ENCODE measurements at places on chromosomes 13 and 19.

GRCh38 chr13:110421061-110421460, 114.0 kb downstream of the COL4A2 start:
- no peak for DNase-seq

GRCh38 chr13:98825659-98826058, 73.2 kb upstream of the SLC15A1 start:
- no peak for DNase-seq

GRCh38 chr13:96540670-96541069, 450.8 kb downstream of the HS6ST3 start:
- no peak for DNase-seq

DNA sequence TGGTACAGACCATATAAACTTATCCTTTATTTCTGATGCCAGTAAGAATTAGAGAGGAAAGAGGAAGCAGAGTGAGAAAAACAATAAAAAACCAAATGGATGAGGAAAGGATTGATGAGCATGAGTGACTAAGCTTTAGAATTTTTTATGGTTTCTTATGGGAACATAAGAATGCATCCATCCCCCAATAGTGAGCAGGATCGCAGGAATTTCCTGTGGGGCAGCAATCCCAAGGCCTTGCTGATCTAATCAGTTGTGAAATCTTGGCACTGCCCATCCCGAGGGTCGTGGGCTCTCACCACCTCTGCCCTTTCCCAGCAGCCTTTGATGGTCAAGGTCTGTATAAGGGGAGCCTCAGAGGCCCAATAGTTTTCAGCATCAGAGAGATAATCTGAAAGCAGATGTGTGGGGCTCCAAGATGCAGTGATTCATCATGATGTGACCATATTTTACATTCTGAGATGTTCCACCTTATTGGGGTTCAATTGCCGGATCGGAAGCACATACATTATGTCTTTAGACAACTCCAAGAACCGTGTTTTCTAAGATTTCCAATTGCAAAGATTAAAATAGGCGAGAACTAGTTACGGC, 222.1 kb downstream of the DNAJC15 start:
- DNase-seq = no peak

DNA sequence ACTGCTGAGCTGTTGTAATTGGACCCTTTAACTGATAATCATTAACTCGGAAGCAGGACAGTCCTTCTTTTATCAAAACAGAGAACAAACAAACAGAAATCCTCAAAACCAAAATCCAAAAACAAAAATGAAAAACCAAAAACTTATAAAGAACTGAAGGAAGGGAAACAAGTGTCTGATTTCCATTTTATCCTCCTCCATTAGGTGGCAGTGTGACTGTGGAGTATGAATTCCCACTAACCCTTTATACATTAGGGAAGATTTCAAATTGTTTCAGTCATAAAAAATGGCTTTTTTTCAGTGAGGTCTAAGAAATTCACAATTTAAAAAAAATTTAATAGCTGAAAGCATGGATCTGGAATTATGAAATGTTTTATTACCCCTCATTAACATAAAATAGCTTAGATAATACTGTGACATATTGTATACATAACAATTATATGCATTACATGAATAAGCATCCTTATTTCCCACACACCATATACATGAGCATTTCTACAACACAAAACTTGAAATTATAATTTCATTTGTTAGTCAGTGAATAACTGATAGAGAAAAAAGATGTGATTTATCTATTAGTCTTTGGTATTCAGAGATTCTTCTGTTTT, 1074.3 kb upstream of the PCDH9 start:
- DNase-seq = no peak

- DNase-seq = peak; percentile 74
Observed at GRCh38 chr13:94323764-94324758, 155.4 kb downstream of the DCT start.

DNA sequence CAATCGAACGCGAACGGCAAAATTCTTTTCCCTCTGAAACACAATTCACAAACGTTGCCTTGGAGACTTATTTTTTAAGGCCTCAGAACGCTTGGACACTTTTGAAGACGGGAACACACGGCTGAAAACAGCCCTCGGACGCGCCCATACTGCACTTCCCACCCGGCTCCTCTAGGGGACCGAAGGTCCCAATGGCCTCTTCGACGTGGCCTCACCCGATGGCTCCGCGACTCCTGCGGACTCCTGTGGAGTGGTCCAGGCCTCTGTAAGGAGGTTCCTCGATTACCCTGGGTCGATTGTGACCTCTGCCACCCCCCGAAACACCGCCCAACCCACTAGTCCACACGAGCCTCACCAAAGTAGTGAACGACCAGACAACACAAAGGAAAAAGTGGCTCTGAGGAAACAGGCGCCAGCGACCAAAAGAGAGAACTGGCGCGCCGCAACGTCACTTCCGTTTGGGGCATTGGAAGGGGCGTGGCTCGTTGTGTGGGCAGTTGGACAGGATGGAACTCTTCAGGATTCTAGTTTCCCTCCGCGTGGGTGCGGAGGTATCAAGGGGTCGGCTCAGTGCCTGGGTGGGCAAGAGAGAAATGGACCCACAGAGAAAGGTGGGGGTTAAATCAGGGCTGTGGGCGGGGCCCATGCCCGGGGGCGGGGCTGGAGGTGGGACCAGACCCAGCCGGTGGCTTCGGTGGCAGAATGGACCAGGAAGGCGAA, at the start of gene ZNF560:
ZNF560 (minus strand) TSS at position 434 of the 720 bp plus-strand sequence. CDS start 23,303 bp downstream, outside the sequence.
- DNase-seq = no peak

DNA sequence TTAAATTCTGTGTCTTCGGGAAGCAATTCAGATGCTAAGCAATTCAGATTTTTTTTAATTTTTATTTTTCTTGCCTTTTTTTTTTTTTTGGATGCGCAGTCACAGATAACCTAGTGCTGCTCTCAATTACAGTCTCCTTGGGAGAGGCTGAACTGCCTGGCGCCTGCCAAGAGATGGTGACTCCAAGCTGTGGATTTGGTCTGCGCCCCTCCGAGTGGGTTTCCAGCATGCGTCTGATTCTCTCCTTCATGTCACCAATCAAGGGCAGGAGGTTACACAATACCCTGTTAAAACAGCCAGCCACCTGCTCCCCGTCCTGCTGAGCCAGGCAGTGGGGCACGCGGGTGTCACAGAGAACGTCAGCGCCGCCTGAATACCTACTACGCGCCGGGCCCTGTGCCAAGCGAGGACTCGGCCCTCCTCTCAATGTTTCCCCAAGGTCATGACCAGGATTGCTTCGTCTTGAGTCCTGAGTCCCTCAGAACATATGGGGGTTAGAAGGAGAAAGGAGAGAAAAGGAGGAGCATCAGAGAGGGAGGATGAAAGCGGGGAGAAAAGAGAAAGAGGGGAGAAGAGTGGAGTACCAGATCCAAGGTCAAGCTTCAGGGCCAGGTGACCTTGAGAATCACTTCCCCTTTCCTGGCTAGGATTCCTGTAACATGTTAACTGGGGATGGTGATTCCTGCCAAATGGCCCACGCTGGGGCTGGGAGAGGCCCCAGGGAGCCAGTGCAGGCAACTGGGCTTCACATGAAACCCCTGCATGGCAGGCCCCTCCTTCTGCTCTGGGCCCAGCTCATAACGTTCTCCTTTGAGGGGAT, 213.6 kb downstream of the URI1 start:
- DNase-seq = no peak

DNA sequence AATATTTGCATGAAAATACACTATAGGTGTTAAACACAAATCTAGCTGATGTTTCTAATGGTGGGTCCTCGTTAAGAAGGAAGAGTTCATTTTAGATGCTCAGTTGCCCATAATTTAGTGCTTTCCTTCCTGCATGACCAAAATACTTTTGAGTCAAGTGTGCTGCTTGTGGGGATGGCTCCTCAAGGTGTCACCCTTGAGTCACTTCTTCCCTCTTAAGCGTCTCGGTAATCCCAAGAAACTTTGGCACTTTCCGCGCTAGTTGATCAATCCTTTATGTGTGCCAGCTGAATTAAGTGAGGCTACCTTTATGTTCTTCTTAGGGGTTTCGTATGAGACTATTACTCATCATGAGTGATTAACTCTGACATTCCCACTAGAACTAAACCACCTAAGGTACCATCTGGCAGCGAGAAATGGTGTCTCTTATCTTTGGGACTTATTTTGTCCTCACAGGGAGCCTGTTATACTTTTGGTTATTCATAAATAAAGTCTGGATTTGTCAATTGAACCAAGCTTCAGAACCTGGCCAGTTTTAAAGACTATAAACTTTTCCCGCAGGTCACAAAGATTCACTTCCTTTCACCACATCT, 106.8 kb downstream of the NHLRC3 start:
- DNase-seq = no peak

Data from CD4-positive, alpha-beta T cell treated with Interleukin-4 for 1 hour (primary cell).